Effector CD4-positive, alpha-beta T cell (primary cell): ENCODE measurements at places on chromosomes 11 and 22.

DNA sequence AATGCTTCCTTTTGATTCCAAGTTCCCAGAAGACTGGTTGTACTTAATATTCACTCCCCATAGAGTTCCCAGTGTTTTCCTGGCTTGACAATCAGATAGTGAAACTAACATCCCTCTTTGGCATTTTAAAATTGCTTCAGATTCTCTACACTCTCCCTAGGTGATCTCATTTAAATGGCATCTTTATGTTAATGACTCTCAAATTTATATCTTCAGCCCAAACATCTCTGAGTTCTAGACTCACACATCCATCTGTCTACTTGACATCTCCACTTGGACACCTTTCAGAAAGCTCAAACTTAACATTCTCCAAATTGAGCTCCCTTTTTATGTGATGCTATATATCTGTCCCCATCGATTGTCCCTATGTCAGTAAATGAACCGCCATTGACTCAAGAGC lies 232.0 kb downstream of the NTM start:
- DNase-seq = no peak

DNA sequence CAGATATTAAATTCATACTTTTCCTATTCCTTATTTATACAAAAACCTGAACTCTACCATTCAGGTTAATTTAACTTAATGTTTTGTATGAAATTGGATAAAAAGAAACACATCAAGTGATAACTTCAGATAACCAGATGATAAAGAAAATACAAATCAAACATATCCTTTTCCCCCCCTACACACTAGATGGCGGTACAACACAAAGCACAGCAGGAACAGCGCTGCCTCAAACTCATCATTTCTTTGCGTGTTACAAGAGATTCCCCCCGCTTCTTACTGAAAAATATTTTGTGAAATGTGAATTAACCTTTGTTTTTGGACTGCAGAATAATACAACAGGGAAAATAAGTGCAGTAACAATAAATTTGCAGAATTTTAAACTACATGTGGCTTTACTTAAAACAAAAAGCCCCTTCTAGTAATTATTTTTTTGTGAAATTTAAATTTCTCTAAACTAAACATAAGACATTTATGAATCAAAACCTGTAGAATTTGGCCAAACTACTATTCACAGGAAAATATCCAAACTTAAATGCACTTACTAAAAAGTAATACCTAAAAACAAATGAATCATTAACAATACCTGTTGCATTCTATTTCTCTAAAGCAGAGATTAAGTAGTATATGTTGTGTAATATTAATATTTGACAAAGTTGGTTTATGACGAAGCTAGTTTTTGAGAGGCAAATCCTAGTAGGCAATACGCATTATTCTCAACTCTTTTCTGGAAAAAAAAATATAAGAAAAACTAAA lies 74.4 kb downstream of the ARHGAP32 start:
- DNase-seq = peak; percentile 11

DNA sequence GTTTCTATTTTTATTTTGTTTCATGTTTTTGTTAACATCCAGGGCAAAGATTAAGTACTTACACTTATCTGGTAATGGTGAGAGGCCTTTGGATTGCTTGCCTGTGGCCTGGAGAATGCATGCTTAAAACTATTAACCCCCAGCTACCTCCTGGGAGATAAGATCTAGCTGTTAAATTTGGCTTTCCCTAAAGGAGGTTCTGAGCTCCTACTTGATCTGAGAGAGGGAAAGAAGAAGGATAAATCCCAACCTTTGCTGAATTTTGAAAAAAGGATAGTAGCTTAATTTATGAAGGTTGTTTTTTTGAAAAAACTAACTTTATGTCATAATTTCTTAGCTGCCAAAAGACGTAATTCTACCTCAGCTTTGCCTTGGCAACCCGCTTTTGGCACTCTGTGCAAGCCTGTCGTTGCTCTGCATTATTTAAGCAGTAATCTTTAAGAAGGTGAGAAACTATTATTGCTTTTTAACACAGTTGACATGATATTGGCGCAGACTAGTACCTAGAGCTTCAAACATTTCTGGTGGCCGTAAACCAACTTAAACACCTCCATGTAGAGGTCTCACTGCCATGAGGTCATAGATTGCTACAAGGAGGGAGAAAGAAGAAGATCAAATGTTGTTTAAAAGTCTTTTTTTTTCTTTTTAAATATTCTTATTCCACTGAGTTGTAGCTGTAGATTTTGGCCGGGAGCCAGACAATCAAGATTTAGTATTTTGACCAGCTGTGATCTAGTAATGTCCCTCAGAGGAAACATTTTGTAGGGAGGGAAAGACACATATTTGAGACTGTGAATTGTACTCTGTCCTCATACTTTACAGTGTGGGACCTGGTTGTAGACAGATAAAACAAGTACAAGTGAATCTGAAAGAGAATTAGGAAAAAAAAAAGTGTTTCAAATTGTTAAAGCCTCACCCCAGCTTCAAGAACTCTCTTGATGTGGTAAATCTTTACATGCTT lies 74.4 kb downstream of the WNT11 start:
- no peak for DNase-seq

- DNase-seq = no peak
Measured at GRCh38 chr11:1793081-1793480, 29.4 kb upstream of the CTSD start.

GRCh38 chr11:58562375-58562800 lies 13.3 kb downstream of the LPXN start:
- no peak for DNase-seq

GRCh38 chr11:36300650-36301049 lies 4.6 kb downstream of the PRR5L start:
- DNase-seq = no peak

GRCh38 chr22:24005201-24005600 lies at the start of gene GSTT4:
TSS of gene GSTT4 (minus strand) at chr22:24005453. CDS start at chr22:24005356, 97 bp downstream.
- DNase-seq = no peak

DNA sequence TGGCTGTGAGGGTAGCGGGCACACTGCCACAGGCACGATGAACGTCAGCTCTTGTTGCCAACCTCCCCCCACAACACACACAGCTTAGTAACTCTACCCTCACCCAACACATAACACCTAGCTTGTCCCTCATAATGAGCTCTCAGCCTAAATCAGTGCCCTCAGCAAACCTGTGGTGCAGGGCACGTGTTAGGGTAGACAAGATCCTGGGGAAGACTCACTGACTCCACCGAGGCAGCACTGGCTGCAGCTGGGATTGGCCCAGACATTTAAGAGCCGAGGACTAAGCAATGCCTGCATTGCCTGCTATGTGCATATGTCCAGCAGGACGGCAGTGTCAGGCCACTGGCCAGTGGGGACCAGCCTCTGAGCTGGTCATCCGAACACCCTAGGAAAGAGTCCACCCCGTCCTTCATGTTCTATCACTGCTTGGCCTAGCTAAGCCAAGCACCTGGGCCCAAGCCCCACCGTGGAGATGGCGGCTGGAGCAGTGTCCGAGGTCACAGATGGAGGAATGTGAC lies 32.9 kb upstream of the TRIM29 start:
- no peak for DNase-seq

GRCh38 chr11:64534950-64535349 lies 56.1 kb upstream of the SLC22A12 start:
- no peak for DNase-seq

DNA sequence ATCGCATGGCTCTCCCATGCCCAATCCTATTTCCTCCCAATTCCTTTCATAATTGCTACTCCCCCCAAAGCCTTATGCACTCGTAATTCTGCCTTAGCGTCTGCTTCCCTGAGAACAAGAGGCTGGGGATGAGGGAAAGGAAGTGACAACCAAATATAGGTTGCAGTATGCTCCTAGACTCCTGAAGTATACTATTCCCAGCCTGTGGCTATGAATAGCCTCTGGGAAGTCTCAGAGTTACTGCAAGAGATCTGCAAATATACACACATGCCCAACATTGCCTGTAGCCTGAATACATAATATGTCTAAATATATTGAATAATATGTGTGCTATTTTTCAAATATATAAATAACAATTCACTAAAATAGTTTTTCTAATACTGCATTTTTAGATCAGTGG lies 96.1 kb upstream of the CD44 start:
- DNase-seq = no peak

DNA sequence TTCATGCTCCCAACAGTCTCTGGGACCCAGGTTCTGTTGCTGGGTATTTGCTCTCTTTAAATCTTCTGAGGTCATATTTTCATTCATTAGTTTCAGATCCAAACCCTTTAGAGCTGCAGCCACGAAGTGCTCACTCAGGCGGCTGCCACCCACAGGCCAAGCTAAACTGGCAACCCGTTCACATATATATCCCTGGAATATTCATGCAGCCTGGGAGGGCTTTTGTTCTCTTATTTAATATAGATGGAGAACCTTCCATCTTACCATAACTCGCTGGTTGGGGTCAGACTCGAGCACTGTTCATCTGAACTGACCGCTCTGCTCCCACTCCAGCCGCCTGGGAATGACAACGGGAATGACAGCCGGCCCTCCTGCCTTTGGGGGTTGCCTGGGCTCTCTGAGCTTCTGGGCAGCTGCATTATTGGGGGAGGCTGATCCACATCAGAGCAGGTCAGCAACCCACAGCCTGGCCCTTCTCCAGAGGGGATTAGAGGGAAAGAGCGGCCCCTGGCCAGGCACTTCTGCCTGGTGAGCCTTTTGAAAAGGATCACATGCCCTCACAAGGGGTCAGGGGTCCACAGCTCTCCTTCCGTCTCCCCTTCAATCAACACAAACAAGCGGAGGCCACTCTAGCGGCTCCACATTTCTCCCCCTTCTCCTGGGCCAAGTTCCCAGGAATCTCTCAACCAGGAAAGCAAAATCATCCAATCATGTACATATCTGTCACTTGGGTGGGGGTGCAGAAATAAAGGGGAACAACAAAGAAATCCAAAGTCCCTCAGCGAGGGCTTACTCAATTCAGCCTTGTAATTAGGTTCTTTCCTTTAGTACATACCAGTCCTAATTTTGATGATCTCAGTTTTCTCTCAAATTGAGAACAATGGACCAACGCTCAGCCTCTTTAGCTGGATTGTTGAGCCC lies 11.8 kb downstream of the TMEM184B start:
- DNase-seq = no peak

- DNase-seq = no peak
Measured at GRCh38 chr11:9823439-9823838, 159.6 kb downstream of the SWAP70 start.

DNA sequence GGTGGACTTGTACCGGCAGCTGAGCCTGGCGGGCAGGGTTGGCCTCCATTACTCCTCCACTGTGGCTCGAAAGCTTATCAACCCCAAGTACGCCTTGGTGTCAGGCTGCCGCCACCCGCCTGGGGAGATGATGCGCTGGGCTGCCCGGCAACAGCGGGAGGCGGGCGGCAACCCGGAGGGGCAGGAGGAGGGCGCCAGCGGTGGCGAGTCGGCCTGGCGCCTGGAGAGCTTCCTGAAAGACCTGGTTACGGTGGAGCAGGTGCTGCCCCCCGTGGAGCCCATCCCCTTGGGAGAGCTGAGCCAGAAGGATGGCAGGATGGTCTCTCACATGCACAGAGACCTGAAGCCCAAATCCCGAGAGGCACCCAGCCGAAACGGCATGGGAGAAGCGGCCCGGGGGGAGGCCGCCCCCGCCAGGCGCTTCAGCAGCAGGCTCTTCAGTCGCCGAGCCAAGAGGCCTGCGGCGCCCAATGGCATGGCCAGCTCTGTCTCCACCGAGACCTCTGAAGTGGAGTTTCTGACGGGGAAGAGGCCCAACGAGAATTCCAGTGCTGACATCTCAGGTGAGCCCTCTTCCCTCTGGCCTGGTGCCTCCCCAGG lies 26.7 kb downstream of the FAM83F start:
- DNase-seq = no peak

DNA sequence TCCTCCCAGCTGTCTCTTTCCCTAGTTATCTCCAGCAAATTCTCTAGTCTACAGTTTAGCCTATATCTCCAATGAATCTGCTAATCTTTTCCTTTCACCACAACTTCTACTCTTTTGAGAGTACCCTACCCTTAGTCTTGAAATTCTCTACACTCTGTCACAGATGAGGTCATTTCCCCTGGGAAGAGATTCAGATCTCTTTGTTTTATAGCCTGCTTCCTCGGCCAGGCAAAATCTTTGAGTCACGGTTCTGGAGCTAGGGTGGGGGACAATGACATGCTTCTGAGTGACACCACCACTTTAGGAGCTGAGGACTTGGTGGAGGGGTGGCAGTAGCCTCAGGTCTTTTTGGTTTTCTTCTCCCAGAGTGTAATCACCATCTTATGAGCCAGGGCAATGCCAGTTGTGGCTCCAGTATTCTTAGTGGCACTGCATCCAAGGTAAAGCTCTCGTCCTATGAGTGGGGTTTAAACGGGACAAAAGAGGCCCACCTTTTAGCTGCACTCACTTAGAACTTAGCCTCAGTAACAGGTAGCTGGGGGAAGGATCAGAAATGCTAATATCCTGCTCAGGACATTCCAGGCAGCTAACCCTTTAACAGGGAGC lies 98.5 kb upstream of the RRM1 start:
- DNase-seq = no peak

GRCh38 chr11:60235321-60235720 lies 7.6 kb downstream of the MS4A4E start:
- no peak for DNase-seq

DNA sequence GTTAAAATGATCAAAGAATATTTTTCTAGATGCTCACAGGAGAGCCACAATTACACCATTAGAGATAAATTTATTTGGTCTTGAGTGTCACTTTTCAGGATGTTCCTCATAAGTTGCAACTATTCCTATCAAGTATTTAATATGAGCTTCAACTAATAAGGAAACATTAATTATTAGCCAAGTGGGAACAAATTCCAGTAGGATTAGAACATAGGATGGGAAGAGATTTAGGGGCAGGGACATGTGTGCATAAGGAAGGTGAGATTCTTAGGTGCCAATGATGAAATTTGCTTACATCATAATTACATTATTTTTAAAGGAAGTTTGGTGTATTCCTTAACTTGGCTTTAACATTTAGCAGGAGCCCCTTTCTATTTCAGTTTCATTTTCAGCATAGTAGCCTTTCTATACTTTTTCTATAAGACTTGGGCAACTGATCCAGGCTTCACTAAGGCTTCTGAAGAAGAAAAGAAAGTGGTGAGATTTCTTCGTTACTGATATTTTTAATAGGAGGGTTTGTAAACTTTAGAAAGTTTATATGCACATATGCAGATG lies 38.8 kb downstream of the CSRP3 start:
- no peak for DNase-seq

GRCh38 chr22:29914165-29914564 lies 31.2 kb downstream of the MTMR3 start:
- DNase-seq = no peak

DNA sequence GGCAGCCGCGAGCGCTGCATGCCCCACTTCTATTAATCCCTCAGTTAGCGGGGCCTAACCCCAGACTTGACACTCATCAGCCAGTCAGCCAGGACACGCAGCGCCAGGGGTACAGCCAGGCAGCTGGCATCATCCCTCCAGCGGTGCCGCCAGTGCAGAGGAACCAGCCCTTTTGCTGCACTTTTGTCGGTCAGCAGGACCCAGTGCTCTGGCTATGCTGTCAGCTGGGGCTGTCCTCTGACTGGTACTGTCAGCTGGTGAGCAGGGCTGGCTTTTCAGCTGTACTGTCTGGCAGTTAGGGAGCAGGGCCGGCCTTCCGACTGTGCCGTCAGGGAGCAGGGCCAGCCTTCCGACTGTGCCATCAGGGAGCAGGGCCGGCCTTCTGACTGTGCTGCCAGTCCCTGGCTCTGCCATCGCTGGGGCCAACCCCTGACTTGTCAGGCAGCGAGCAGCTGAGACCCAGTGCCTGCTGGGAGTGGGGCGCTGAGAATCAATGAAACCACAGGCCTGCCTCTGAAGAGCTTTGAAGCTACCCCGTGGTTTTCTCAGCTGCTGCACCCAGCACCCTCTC lies 115.4 kb downstream of the KIAA1671 start:
- peak; percentile 81 for DNase-seq
